Tibial nerve (tissue), 4 donors: ENCODE measurements at places on chromosomes 7 and 10. TPM values are rescaled to one million over a fixed set of nuclear protein-coding genes. Genes with fewer than 3 reads are reported as not detected.

DNA sequence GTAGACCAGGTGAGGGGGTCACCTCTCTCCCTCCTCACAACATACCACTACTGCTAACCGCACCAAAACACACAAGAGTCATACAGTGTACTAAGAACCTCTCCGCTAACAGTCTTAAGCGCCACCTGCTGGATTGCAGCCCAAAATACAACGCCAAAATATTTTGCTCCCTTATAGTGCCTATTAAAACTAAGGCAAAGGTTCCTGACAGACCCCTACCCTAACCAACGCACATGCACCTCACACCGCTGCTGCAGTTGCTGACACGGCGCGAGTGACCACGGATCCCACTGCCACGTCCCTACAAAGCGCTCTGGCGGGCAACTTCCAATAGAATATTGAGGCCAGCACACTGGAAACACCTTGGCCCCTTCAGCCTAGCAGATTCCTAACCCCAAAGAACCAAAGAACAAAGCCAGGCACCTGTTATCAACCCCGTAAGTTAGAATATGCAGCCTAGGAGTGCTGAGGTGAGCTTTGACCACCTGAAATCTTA is 563.6 kb upstream of the SEMA3D start:
- H3K36me3 ChIP-seq = no peaks in the 10 kb centered on the region
- H3K27ac ChIP-seq = no peak overlapping the region
- H3K4me3 ChIP-seq = no peak overlapping the region
- H3K27me3 ChIP-seq = no peaks in the 10 kb centered on the region
- H3K4me1 ChIP-seq = no peaks in the 10 kb centered on the region

Gene CTNNA3
- total RNA-seq = 19.9 TPM

DNA sequence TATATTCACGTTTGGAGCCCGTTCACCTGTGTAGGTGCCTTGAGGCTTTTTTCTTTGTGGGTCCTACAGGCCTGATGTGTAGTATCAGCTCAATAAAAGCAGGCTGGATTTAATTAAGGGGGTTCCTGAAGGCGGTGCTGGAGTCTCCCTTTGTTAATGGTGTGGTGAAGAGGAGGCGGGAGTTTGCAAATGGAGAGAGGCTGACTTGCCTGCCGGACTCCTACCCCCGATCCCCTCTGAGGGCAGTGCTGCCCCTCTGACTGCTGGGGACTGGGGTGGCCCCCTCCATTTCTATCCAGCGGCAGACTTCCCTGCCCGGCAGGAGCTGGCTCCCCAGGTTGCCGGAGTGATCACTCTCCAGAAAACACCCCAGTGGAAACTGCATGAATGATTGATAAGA is 45.1 kb downstream of the ZMIZ1 start:
- no peaks in the 10 kb centered on the region for H3K27me3 ChIP-seq
- H3K4me3 ChIP-seq = no peak overlapping the region
- peaks cover 98% of the 10 kb centered on the region for H3K4me1 ChIP-seq
- H3K27ac ChIP-seq = peak overlapping the region; percentile 75
- DNase-seq = no peak

DNA sequence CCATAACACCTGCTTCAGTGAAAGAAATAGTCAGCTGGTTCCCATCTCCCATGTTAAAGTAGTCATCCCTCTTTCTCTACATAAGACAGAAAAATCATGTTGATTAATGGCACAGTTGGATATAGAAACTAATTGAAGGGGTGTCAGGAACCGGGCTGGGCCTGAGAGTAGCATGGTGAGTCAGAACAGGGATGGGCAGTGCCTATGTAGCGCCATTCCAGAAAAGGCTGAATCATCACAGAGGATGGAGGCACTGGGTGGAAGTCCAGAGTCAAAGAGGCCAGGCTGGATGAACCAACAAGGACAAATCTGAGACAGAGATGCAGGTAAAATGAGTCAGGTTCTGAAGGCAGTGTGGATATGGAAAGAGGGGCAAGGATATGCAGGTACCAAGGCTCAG is 201.2 kb downstream of the LHFPL3 start:
- H3K27ac ChIP-seq = no peak overlapping the region
- no peak overlapping the region for H3K4me3 ChIP-seq
- no peak for DNase-seq
- H3K36me3 ChIP-seq = no peaks in the 10 kb centered on the region

GRCh38 chr7:46576950-46577349 is 655.9 kb upstream of the IGFBP3 start:
- no peaks in the 10 kb centered on the region for H3K36me3 ChIP-seq
- H3K27ac ChIP-seq = no peak overlapping the region
- no peaks in the 10 kb centered on the region for H3K4me1 ChIP-seq

GRCh38 chr7:80900583-80901576 is 18.0 kb downstream of the SEMA3C start:
- no peak for DNase-seq
- H3K27ac ChIP-seq = no peak overlapping the region
- H3K4me1 ChIP-seq = peaks cover 42% of the 10 kb centered on the region
- no peaks in the 10 kb centered on the region for H3K27me3 ChIP-seq

GRCh38 chr10:104052431-104052830 is 33.2 kb downstream of the COL17A1 start:
- H3K27me3 ChIP-seq = no peaks in the 10 kb centered on the region
- no peak overlapping the region for H3K4me3 ChIP-seq
- no peak for DNase-seq
- no peak overlapping the region for H3K27ac ChIP-seq

Gene AS3MT
- total RNA-seq = 2.6 TPM
